DMS 273 treated with DMSO at 0.1 percent for 48 hours (cell line): ENCODE measurements at places on chromosomes 2 and 18.
A peak's percentile ranks its signal among the peaks of the same experiment; 100 is the strongest.

DNA sequence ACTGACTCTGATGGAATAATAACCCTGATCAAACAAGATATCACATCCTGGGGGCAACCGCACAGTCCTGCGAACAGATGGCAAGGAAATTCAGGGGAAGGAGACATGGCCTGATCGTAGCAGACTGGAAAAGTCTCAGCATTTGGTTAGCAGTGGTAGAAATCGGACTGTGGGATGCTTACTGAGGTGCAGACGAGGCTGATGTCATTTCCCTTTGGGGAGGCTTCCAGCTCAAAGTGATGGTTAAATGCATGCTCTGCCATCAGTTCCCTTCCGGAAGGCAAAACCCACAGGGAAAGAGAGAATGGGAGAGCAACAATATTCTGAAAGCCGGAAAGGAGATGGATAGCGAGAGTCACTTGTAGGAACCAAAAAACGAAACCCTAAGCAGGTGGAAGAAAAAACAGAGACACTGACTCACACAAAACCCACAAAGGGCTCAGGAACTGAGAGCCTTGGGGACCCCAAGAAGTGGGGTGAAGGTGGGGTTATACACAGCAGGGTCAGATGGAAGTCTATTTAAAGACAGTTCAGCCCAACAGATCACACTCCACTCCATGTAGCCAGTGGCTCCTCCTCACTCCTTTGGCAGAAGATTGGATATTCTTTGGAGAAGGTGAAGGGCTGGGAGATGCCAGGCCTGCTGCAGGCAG lies 93.1 kb downstream of the INPP5D start:
- no peak for DNase-seq

DNA sequence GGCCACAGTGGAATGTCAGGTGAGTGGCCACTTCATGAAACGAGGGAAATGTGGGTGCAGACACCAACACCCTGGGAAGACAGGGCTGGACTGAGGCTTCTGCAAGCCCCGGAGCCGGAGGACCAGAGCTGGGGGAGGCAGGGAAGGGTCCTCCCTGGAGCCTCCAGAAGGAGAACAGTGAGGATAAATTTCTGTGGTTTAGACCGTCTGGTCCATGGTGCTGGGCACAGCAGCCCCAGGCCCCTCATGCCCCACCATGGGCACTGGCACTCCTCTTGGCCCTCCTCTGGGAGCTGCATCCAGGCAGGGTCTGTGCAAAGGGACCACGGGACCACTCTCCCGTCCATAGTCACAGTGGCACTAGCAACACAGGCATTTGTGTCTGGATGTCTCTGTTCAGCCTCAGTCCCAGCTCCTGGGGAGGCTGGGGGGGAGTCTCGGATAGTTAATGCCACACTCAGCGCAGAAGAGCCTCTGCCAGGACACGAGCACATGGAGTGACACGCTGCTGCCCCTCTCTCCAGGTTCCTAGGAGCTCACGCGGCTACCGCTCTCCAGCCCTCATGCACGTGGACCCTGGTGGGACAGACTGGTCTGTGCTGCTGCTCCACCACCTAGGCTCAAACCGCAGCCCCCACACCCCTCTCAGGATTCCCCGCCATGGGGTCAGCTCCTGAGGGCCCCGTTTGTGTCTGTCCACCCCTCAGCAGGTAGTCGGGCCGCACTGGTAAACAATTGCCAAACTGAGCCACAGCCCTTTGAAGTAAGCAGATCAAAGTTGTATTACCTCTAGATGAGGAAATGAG lies 305.9 kb upstream of the SALL3 start:
- no peak for DNase-seq

DNA sequence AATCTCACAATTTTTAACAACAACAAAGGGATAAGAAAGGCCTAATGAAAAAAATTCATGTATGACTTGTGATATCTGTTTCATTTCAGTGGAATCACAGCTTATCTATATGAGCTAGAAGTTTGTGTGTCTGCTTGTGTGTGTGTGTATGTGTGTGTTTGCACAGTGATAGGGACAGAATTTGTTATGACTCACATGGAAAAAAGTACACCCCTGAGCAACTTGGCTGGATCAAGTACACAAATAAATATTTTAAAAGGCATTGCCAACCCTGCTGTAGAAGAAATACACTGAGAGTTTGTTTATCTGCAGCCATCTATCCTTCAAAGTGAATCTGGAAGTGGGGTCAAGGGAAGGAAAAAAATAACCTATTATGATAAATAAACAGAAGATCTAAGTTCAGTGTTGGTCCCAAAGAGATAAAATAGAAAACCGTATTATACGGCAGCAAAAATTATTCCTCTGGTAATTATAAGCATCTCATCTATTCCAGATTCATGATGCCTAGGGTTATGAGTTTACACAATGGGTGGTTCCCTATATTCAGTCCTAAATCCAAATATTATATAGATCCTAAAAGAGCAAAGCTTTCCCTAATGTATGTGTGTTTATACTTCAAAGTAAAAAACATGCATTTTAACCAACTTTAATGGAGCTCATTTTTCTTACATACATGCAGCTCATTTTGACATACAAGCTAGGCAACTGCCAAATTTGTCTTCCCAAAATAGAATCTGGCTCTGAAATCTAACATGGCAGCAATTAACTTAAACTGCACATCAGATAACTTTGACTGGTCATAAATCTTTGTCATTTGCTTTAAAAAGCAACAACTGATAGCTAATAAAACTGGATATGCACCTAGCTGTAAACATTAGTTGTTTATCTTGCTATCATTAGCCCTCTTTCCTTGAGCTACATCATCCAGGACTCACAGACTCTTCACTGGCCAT lies 420.6 kb downstream of the IRS1 start:
- no peak for DNase-seq

GRCh38 chr2:25493207-25493606 lies 151.5 kb upstream of the DNMT3A start:
- DNase-seq, result no peak

DNA sequence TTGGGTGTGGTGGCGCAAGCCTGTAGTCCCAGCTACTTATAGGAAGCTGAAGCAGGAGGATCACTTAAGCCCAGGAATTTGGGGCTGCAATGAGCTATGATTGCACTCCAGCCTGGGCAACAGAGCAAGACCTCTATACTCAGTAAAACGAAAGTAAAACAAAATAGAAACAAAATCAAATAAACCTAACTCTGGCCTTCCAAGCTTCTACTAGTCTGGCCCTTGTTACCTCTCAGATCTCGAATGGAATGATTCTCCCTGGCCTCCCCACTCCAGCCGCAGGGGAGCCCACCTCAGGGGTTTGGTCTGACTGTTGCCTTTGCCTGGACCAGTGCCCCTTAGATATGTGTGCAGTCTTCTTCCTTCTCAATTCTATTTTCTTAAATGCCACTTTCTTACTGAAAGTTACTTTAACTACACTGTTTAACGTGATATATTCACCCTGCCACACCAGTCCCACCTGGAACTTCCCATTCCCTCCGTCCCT lies 160.0 kb upstream of the GCFC2 start:
- DNase-seq, result no peak

GRCh38 chr2:216724190-216724589 lies 28.8 kb upstream of the IGFBP5 start:
- no peak for DNase-seq

- no peak for DNase-seq
Observed at GRCh38 chr2:64751286-64752260, 97.9 kb upstream of the SERTAD2 start.

DNA sequence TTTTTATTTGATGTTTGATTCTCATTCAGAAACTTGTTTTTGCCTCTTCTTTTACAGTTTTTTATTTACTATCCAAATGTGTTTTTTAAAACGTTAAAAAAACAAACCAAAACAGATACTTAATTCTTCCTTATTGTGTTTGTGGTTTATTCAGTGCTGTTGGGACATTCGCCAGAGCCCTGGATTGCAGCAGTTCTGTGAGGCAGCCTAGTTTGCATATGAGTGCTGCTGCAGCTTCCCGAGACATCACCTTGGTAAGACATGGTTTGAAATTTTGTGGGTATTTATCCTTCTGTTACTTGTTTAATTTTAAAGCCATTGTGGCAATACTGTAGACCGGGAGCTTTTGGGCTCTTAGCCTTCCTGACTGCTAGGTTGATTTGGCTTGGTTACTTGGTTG lies 91.2 kb downstream of the MTA3 start:
- DNase-seq, result no peak

DNA sequence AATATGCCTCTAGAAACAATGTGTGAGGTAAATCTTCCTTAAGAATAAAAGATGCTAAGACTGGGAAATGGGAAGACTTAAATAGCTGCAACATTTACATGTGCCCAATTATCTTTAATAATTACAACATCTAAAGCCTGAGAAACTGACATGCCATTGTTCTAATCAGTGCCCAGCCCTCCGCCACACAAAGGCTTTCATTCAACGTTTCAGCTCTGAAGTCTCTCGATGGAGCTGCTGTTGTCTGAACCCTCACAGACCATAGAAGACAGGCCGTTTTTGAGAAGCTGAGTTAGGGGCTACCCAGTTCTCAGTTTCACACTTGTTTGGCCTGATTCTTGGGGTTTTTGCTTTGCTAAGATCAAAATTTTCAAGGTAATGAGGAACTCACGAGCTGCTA lies 315.4 kb upstream of the CHST9 start:
- DNase-seq, result no peak

DNA sequence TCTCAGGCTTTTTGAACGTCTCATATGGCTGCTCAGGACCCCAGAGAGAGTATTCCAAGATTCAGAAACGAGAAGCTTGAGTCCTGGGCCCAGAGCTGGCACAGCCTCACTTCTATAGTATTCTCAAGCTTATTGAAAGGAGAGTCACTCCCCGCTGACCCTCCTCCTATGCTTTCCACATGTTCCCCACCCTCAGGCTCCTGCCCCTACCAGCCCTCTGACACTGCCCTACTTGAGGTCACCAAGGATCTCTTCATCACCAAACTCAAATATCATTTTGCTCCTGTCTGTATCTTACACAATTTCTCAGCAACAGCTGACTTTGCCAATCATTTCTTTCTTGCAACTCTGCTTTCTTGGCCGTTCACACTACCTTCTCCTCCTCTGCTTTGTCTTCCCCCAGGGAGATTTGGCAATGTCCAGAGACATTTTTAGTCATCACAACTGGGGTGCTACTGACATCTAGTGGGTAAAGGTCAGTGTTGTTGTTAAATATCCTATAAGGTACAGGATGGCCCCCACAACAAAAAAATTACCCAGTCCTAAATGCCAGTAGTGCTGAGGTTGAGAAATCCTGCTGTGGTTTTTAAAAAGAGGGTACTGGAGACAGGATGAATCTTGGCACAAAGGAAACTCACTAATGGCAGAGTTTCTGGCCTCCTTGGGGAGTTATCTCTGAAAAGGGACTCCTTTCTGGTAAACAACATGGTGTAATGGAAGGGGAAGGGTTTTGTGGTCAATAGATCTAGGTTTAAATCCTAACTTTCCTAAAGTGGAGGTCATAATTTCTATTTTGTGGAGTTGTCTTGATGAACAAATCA lies 26.9 kb upstream of the INSIG2 start:
- DNase-seq, result no peak

GRCh38 chr2:79887747-79888374 lies 375.0 kb downstream of the CTNNA2 start:
- peak; percentile 18 for DNase-seq

- no peak for DNase-seq
Observed at GRCh38 chr2:164784376-164784775, 57.2 kb downstream of the COBLL1 start.

- no peak for DNase-seq
Observed at GRCh38 chr18:31413137-31413536, 34.4 kb upstream of the DSG3 start.

DNA sequence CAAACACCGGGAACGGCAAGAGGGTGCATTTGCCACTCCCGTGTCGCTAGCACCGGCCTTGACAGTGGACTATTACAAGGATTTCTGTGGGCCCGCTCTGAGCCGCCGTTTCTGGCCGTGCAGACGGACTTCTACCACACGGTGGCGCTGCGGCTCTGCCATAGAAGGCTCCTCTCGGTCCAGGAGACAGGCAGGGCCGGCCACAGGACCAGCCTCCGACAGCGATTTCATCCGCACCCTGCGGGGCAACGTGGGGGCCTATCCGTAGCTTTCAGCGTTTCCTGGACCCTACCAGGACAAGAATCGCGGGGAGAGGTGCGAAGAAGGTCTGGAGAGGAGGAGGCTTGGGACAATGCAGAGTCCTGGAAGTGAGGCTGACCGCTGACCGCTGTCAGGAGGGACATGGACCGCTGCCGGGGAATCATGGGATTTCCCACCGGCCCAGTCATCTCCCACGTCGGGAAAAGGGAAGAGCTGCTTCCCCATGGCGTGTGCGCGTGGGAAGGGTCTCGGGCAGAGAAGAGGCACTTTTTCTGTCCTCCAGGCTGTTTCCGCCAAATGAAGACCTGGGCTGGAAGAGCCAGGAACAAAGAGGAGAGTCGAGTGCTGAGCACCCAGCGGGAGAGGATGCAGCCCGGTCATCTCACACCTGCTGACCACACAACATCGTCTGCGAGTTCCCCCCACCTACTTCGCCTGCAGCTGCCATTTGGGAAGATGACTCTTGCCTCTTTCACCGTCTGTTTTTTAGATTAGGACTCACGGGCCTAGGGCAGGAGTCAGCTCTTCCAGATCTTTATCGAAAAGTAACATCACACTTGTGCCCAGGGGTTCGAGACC lies 35.5 kb upstream of the HAAO start:
- peak; percentile 34 for DNase-seq

DNA sequence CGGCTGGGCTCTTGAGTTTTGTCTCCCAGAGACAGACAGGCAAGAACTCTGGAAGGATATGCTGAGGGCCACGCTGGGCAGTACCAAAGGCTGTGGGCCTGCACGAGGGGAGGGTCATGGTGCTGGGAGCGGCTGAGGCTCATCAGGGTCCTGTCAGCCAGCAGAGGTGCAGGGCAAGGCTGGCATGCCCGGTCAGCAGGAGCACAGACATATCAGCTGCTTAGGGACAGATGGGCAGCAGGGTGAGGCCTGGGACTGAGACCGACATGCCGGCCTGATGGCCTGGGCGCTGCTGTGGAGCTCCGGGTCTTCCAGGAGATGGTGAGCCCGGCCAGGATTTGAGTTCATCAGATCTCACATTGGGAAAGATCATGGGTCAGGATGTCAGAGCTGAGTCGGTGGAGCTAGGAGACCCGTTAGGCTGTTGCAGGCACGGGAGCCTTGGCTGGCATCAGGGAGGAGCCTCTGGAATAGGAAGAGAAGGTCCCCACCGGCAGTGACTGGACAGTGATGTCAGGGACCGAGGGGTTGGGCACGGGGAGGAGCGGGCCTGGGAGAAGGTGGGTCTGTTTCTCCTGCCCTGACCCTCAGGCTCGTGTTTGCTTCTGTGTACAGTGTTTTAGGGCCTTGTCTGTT lies 18.8 kb downstream of the CNDP2 start:
- DNase-seq, result no peak

DNA sequence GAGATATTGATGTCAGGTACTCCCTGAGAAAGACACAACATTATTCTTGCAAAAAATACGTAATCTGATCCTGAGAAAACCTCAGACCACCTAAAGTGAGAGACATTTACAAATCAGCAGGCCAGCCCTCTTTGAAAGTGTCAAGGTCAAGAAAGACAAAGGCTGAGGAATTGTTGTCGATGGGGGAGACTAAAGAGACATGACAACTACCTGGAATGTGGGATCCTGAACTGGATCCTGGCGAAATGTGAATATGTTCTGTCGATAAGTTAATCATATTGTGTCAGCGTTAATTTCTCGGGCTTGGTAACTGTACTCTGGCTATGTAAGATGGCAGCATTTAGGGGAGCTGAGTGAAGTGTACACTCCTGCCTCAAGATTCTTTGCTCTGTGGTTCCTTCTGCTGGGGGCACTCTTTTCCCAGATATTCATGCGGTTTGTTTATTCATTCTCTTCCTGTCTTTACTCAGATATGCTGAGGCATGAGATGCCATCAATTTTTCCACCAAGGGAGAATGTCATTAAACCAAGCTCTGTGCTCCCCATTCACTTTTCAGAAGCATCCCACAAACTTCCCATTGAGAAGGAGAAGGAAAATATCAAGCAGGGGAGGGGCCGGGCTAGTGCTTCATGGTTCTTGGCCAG lies 154.9 kb downstream of the CAPN13 start:
- DNase-seq, result no peak
